ENCODE measurements at places on chromosomes 7 and 10.

DNA sequence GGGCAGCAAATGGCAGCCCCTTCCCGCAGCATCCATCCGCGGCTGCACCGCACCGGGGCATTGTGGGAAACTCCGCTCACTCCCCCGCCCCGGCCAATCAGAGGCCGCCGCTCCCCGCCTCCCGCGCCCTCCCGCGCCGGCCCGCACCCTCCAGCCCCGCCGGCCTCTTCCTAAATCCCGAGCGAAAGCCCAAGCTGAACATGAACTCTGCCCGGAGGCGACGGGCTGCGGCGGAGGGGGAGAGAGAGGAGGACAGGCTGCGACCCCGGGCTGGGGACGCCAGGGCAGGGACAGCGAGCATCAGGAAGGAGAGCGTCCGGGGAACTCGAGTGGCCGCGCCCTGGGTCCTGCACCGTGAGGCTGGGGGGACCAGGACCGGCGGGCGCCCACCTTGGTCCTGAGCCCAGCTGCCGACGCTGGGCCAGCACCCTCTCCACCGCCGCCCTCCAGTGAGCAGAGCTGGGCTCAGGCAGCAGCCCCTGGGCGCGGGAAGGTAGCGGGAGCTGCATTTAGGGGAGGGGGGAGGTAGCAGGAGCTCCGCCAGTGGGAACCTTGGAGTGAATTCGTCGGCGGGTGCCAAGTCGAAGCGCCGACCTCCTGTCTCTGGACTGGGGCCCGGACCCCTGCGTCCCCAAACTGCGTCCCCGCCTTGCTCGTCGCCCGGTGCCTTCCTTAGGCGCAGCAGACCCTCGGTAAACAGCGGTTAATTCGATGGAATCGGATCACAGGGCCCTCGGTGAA, at the start of gene DGKI:
Gene DGKI, minus strand, starts transcription at position 148 of the 741 bp plus-strand sequence.
- DNase-seq = no peak

DNA sequence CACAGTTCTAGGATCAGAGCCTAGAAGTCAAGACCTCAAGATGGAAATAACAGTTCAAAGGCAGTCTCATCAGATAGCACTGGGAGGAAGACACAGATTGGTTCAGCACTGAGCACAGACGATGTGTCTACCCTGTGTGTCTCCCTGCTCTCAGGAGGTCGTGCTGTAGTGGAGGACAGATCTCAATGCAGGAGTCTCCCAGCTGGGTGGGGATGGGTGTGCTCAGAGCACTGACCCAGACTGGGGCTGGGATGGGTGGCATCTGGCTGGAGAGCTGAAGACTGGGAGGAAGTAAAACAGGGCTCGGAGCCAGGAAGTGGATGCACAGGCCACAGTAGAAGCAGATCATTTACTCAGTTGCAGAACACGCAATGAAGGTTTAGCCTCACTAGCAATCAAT, 69.5 kb upstream of the GDF10 start:
- no peak for DNase-seq

- DNase-seq = no peak
Measured at GRCh38 chr10:31759124-31759798, 169.4 kb downstream of the ARHGAP12 start.

- no peak for DNase-seq
Measured at GRCh38 chr7:113464096-113464855, 345.9 kb upstream of the SMIM30 start.

GRCh38 chr7:44549457-44549856, 8.3 kb upstream of the NPC1L1 start:
- no peak for DNase-seq

GRCh38 chr7:55066524-55066923, 47.7 kb downstream of the EGFR start:
- DNase-seq = no peak

- DNase-seq = no peak
Measured at GRCh38 chr7:115009736-115010440, 88.0 kb downstream of the MDFIC start.

DNA sequence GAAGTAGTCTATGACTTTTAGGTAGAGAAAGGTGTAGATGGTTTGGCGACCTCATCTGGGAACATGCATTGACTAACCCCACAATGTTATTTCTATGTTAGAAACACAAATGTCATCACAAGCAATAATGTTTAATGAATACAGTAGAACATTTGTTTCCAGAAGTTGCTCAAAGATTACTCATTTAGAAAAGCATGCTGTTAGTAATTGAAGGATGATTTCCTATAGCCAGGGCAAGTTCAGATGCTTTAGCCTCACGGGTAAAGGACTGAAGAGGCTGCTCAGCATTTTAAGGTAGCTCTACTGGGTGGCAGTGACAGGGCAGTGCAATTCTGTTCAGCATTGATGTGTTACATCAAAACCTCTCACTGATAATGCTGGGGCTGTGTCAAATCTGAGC, 199.3 kb upstream of the FZD1 start:
- no peak for DNase-seq
